Activated T-helper 1 cell treated with anti-CD3 and anti-CD28 coated beads, Interleukin-12 subunit alpha, Interleukin-12 subunit beta, Interleukin-2, Interleukin-4 antibody, amounts not matched to agents 30 ng/mL and 10 ng/mL and 1 ng/mL, durations not matched to agents 14 hours and 24 hours and 36 hours (primary cell): ENCODE measurements at places on chromosomes 1 and 21. TPM values are rescaled to one million over a fixed set of nuclear protein-coding genes. Genes with fewer than 3 reads are reported as not detected.

DNA sequence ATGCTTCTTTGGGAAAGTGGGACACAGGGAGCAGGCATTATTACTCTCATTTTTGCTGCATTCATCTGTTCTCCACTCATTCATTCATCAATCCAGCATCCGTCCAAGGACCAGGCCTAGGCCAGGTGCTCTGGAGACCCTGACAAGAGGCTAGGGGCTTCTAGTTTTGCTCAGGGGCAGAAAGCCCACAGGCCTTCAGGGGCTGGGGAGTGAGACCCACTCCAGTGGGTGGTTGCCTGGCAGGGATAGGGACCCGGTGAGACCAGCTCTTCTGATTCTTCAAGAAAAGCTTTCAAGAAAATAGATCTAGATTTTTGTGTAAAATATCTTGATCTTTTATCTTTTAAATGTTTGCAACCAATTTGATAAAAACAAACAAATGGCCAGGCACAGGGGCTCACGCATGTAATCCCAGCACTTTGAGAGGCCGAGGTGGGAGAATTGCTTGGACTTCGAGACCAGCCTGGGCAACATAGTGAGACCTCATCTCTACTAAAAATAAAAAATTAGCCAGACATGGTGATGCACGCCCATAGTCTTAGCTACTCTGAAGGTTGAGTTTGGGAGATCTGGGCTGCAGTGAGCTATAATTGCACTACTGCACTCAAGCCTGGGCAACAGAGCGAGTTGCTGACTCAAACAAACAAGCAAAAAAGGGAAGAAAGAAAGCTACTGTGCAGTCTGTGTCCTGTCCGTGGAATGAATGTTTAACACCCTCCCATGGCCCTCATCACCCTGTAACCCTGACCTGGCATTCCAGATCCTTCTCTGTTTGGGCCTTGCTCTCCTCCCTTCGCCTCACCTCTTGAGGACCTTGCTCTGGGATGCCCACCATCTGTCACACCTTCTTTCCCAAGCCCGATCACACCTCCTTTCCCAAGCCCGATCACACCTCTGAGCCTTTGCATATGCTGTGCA, 17.3 kb upstream of the LRP8 start:
- H3K4me1 ChIP-seq, result peaks cover 13% of the 10 kb centered on the region
- H3K27ac ChIP-seq, result no peak overlapping the region
- no peak overlapping the region for H3K4me3 ChIP-seq
- no peaks in the 10 kb centered on the region for H3K27me3 ChIP-seq

- no peaks in the 10 kb centered on the region for H3K4me1 ChIP-seq
- no peaks in the 10 kb centered on the region for H3K36me3 ChIP-seq
- no peak overlapping the region for H3K4me3 ChIP-seq
- H3K27ac ChIP-seq, result no peak overlapping the region
These were observed 130.1 kb upstream of the MAP1LC3C start for GRCh38 chr1:242128951-242129502.

DNA sequence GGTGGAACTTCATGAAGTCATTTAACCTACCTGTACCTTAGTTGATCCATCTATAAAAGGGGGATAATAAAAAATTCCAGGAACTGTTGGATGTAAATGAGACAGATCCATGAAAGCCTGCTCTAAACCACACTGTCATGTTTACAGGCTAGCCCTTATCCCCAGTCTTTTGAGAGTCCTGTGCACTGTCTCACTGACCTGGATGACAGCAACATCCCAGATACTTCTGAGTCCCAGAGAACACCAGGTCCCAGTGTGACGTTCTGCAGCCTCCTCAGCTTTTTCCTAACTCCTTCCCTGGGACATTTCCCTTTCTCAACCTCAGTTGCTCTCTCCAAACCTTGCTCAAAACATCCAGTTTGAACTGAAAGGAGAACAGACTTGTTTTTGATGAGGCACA, 165.4 kb upstream of the C8B start:
- H3K4me3 ChIP-seq, result no peak overlapping the region
- no peaks in the 10 kb centered on the region for H3K4me1 ChIP-seq
- H3K36me3 ChIP-seq, result no peaks in the 10 kb centered on the region
- no peak for DNase-seq
- no peaks in the 10 kb centered on the region for H3K27me3 ChIP-seq
- no peak overlapping the region for H3K27ac ChIP-seq

ACKR1 gene
- total RNA-seq, result not detected in 2 replicates

- H3K27me3 ChIP-seq, result peaks cover 2% of the 10 kb centered on the region
- H3K4me1 ChIP-seq, result peaks cover 88% of the 10 kb centered on the region
- peak overlapping the region; percentile 87 for H3K4me3 ChIP-seq
- DNase-seq, result no peak
These were observed 73.0 kb downstream of the CD46 start for GRCh38 chr1:207824691-207825408.

DNA sequence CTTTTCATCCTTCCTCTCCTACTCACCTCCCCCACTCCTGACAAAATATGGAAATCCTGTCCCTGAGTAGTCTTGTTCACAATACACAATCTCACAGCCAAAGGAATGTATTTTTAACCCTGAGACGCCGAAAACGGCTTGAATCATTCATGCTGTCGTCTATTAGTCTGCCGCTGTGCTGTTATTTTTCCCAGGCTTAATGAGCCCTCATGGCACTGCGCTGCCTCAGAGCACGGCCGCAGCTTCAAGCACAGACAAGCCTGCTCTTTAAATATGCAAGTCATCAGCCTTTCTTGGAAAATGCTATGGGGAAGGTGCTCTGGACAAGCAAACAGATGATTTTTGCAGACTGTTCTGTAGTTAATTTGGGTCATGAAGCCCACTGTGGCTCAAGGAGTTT, 302.7 kb downstream of the DISC1 start:
- H3K4me3 ChIP-seq, result no peak overlapping the region
- no peak for DNase-seq
- H3K27me3 ChIP-seq, result peaks cover 12% of the 10 kb centered on the region

DNA sequence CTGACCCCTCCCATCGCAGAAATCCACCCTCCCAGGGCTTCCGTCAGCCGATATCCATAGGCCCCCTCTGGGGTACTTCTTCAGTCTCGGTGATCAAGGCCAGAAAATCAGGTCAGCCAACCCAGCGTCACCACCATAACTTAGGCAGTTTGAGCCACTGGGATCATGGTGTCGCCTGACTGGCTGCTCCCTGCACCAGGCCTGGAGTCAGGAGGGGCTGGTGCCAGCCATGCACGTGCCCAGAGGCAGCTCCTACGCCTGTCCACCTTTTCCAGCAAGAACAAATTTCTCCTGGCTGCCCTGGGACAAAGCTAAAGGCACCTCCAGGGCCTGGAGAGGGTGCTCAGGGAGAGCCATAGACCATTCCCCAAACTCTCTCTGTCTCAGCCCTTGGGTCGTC, 4.8 kb upstream of the CTRC start:
- H3K4me1 ChIP-seq, result peaks cover 4% of the 10 kb centered on the region
- no peak overlapping the region for H3K27ac ChIP-seq
- no peak overlapping the region for H3K4me3 ChIP-seq
- no peaks in the 10 kb centered on the region for H3K27me3 ChIP-seq
- DNase-seq, result no peak

GRCh38 chr1:84933011-84933611, 40.1 kb upstream of the LPAR3 start:
- H3K27ac ChIP-seq, result no peak overlapping the region
- DNase-seq, result no peak
- peaks cover 29% of the 10 kb centered on the region for H3K4me1 ChIP-seq
- no peak overlapping the region for H3K4me3 ChIP-seq

LAMC2 gene
- 0.16 and 0.22 TPM in 2 replicates for total RNA-seq

GRCh38 chr1:226637147-226637935, 88.8 kb downstream of the STUM start:
- no peaks in the 10 kb centered on the region for H3K27me3 ChIP-seq
- H3K36me3 ChIP-seq, result peaks cover 37% of the 10 kb centered on the region
- H3K4me1 ChIP-seq, result peaks cover 31% of the 10 kb centered on the region

DNA sequence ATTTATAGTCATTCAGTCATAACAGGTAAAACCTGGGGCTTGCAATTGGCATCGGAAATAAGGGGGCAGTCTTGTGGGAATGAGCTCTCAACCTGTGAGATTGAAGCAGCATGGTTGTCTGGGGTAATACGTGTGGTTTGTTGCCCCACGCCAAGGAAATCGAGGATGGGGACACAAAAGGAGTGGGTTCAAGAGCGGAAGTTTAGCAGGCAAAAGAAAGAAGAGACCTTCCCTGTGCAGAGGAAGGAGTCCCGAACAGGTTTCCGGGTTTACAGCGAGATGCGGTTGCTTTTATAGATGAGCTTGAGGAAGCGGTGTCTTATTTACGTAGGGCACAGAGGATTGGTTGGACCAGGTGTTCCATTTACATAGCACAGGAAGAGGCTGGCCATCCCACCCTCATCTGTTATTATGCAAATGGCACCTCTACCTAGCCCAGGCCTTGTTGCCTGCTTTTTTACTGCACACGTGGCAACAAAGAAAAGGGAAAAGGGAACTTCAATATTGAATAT, 37.3 kb downstream of the IFNAR1 start:
- peaks cover 11% of the 10 kb centered on the region for H3K36me3 ChIP-seq
- peak overlapping the region; percentile 79 for H3K27ac ChIP-seq
- peaks cover 21% of the 10 kb centered on the region for H3K4me1 ChIP-seq
- H3K4me3 ChIP-seq, result peak overlapping the region; percentile 83

- H3K27me3 ChIP-seq, result no peaks in the 10 kb centered on the region
- H3K36me3 ChIP-seq, result no peaks in the 10 kb centered on the region
These were observed 244.1 kb upstream of the MAP1LC3C start for GRCh38 chr1:242242983-242243382.

DNA sequence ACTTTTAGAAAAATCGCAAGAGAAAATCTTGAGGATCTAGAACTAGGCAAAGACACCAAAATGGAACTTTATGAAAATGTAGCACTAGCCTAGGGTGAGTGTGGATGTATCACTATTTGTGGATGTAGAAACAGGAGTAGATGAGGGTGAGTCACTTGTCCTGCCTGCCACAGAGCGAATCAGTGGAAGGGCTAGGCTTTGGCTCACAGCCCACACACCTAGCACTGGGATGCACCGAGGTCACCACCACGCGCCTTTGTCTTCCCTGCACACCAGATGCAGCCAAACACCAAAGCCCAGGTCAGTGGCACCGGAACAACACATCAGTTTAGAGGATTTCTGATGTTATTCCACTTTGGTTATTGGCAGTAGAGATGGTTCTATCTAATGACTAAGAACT, 38.2 kb downstream of the PKNOX1 start:
- peaks cover 25% of the 10 kb centered on the region for H3K36me3 ChIP-seq
- no peak overlapping the region for H3K27ac ChIP-seq
- peaks cover 8% of the 10 kb centered on the region for H3K4me1 ChIP-seq
- H3K27me3 ChIP-seq, result no peaks in the 10 kb centered on the region
- DNase-seq, result no peak
- no peak overlapping the region for H3K4me3 ChIP-seq

SH2D1B gene
- total RNA-seq, result 0.10 TPM in 1 of 2 replicates, not detected in the other
